GM20000 (cell line): ENCODE measurements at places on chromosomes 5 and 9.
A peak's percentile ranks its signal among the peaks of the same experiment; 100 is the strongest.

DNA sequence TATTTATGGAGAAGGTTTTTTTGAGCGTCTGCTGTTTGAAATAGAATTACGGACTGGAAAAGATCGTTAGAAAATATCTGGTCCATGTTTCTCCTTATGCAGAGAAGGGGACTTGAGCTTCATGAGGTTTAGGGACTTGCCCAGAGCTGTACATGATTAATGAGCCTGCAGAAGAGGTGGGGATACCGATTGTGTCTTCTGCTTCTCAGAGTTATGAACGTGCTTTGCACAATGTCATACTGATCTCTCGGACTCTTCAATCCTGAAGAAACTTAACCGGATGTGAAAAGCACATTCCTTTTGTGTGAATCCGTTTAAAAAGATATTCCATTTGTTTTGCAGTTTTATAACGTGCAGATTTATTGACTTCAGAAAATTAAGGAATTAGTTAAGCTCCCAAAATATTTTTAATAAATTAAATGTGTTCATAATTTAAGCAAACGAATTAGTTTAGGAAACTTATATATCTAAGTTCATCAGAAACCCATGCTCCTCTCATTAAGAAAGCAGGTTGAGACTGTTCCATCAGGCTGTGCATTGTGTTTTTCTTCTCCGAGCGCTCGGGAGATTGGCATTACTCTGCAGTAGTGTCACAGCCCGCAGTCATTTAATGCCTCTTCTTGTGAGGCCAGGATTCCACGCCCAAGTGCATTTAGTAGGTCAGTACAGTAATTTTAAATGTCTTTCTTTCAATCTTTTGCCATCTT, 40.8 kb upstream of the MEF2C start:
- no peak for DNase-seq

DNA sequence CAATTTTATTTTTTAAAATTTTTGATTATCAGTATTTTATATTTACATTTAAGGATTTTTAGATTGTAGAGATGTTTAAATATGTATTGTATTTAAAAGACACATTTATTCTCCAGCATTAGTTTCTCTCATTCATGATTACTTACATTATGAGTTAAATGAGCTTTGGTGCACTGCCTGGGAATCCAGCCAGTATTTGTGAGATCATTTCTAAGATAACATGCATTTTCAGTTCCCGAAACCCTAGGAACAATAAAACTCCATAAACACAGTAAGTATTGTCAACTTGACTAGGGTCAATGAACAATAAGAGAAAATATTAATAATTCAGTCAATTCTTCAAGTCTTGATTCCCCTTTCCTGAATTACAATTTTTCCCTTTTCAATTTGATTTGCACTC, 403.3 kb downstream of the PLK2 start:
- no peak for DNase-seq

- DNase-seq: no peak
These were observed 6.9 kb downstream of the FGD3 start for GRCh38 chr9:92954049-92954861.

DNA sequence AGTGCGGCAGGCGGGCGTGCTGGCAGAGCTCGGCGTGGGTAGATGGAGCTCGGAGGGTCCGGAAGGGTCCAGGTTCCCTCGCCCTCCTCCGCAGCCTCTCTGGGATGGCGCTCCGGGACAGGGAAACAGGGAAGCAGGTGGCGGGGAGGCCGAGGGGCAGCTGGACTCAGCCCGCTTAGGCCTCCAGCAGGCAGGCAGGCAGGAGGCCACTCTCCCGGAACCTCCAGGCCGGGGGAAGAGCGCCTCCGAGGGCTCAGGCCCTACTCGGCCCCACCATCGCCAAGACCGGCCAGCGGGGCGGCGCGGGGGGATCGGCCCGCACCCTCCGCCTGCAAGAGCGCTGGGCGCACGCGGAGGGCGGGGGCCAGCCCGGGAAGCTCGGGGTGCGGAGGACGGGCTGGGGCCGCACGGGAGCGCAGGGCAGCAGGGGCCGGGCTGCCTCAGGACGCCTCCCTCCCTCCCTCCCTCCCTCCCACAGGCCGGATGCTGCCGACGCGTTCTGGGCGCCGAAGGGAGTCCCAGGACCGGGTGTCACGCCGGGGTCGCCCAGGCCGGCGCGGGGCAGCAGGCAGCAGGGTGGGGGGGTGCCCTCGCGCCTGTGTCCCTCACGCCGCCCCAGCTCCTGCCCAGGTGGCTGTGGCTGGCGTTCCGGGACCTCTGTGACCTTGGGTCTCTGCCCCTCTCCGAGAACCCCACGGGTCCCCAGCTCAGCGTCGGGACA, 977 bp downstream of the MGAT4B start:
- DNase-seq: peak; percentile 88

DNA sequence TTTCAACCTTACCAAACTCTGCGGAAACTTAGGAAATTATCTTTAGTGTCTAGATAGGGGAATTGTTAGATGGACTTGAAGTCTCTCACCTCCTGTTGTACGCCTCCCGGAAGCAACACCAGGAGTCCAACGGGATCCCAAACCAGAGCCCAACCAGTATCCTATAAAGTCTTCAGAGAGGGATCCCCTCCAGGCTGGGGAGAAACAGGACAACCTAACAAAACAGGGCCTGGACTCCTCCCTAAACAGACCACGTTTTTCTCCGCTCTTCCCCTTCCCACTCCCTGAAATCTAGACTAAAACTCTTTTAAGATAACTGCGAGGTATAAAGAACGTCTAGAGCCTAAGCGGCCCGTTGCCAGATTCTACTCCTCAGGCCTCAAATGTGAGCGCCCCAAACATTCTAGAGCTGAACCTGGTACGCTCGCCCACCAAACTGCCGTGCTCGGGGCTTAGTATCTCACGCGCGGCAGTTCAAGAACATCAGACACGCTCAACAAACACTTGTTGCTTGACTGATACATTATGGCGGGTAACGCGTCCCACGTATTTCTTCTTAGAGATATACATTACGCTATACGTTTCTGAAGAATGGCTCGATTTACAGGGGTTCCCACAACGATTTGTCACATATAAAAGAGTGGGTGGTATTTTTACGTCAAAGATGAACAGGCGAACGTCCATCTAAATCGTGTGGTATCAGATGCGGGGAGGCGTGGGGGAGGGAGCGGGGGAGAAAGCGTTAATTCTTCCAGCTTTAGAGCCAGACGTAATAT, 663 bp upstream of the SMIM27 start:
- peak; percentile 39 for DNase-seq

GRCh38 chr5:87541033-87541432, 128.3 kb upstream of the CCNH start:
- DNase-seq: no peak

DNA sequence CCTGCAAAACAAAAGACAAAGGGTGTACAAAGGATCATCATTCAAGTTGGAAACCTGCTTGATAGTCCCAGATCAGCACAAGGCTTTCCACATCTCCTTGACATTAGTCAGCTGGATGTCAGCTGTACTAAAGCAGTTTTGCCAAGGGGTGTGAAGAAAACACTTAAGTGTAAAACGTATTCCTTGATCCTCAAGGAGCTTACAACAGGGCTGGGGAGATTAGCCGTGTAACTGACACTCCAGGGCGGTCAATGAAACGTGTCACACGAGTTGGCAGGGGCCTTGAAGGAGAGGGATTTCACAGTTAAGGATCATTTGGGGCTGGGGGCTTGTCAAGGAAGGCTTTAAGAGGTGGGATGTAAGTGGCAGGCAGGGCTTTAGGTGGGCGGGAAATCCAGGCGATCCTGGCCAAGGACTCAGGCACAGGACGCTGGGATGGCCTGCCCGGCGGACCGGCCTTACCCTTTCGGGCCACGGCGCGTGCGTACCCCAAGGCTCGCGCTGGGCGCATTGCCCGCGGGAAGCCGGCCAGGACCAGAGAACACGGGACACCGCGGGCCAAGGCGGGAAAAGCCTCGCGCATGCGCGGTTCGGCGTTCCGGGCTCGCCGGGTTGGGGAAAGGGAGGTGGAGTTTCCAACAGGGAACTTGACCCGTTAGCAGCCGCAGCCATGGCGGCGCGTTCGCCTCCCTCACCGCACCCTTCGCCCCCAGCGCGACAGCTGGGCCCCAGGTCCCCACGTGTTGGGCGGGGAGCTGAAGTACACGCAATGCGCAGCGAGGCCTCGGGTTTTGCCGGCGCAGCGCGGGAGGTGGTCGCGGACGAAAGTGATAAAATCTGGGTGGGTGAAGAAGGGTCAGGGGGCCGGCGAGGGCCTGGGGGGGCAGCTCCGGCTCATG, at the start of gene CNTLN:
Gene CNTLN (plus strand): TSS at position 645 of the 899 bp plus-strand sequence. CDS start 26 bp downstream, at position 671.
- peak; percentile 89 for DNase-seq

- DNase-seq: no peak
These were observed 213.0 kb downstream of the CRB2 start for GRCh38 chr9:123568691-123569688.

DNA sequence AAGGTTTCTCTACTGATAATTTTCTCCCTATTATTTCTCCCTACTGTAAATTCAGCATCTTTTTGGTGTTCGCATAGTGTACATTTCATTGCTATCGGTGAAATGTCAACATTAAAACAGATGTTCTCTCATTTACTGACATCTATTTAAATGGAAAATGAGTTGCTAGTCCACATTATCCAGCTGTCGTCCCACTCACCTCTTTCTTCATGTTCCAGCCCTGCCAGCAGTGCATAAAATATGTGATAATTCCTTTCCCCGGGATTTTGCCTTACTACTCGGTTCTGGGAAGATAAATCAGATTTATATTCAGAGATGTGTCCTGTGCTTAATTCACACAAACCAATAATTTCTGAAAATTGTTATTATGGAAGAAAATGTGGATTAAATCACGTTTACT, 155.8 kb downstream of the MYO10 start:
- DNase-seq: no peak
